Neural crest cell (in vitro differentiated cells): ENCODE measurements at places on chromosomes 16 and 17. TPM values are rescaled to one million over a fixed set of nuclear protein-coding genes. Genes with fewer than 3 reads are reported as not detected.

- no peak for DNase-seq
- no peak overlapping the region for H3K4me3 ChIP-seq
- no peaks in the 10 kb centered on the region for H3K4me1 ChIP-seq
- H3K36me3 ChIP-seq, result peaks cover 11% of the 10 kb centered on the region
Measured at GRCh38 chr17:259341-259976, 78.0 kb upstream of the DOC2B start.

DNA sequence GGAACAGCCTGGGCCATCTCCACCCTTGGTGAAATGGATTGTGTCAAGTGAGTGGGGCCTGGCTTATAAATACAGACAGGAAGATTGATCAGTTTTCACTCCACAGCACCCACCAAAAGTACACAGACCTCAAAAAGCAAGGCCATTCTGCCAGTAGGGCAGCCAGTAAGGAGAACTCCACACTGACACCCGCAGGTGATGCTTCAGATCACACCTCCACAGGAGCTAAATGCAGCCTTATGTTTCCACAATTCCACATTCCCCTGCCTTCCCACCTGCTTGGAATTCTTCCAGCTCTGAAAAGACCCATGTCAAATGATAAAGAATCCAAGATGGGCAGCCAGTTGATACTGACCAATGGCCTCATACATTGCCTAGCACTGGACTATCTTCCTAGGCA is 191.1 kb downstream of the ZFHX3 start:
- no peaks in the 10 kb centered on the region for H3K27me3 ChIP-seq
- no peaks in the 10 kb centered on the region for H3K36me3 ChIP-seq
- peak overlapping the region; percentile 25 for H3K4me3 ChIP-seq
- DNase-seq, result no peak

DNA sequence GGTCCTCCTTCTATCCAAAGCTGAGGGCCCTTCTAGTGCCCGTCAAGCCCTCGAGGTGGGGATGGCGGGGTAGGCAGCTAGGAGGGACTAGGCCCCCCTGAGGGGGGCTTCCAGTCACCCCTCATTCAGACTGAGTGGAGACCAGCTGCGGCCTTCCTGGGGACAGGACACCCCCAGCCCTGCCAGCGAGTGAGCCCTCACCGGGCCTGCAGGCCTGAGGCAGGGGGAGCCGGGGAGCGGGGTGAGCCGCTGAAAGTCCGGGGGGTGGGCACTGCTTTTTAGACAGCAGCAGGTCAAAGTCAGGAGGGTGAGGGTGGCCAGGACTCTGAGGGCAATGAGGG is 8.7 kb upstream of the KREMEN2 start:
- no peaks in the 10 kb centered on the region for H3K4me1 ChIP-seq
- H3K27me3 ChIP-seq, result peaks cover 17% of the 10 kb centered on the region
- DNase-seq, result no peak
- no peak overlapping the region for H3K27ac ChIP-seq
- no peak overlapping the region for H3K4me3 ChIP-seq
- no peaks in the 10 kb centered on the region for H3K36me3 ChIP-seq

GRCh38 chr16:79334127-79334526 is 266.4 kb downstream of the MAF start:
- no peaks in the 10 kb centered on the region for H3K36me3 ChIP-seq
- peaks cover 14% of the 10 kb centered on the region for H3K27me3 ChIP-seq
- peak; percentile 18 for DNase-seq
- no peak overlapping the region for H3K4me3 ChIP-seq
- H3K27ac ChIP-seq, result no peak overlapping the region

GRCh38 chr16:85853547-85854545 is 45.1 kb upstream of the IRF8 start:
- H3K4me3 ChIP-seq, result no peak overlapping the region
- no peak overlapping the region for H3K27ac ChIP-seq
- H3K36me3 ChIP-seq, result no peaks in the 10 kb centered on the region

GRCh38 chr16:67926181-67926750 is 5.4 kb downstream of the CTRL start:
- H3K27me3 ChIP-seq, result no peaks in the 10 kb centered on the region
- no peaks in the 10 kb centered on the region for H3K36me3 ChIP-seq
- peak overlapping the region; percentile 35 for H3K27ac ChIP-seq
- H3K4me3 ChIP-seq, result peak overlapping the region; percentile 49
- H3K4me1 ChIP-seq, result no peaks in the 10 kb centered on the region

- no peak for DNase-seq
- no peaks in the 10 kb centered on the region for H3K27me3 ChIP-seq
- H3K4me1 ChIP-seq, result peaks cover 32% of the 10 kb centered on the region
- H3K36me3 ChIP-seq, result no peaks in the 10 kb centered on the region
- peak overlapping the region; percentile 93 for H3K4me3 ChIP-seq
Measured at GRCh38 chr17:3666516-3666915, 1.9 kb downstream of the TAX1BP3 start.

DNA sequence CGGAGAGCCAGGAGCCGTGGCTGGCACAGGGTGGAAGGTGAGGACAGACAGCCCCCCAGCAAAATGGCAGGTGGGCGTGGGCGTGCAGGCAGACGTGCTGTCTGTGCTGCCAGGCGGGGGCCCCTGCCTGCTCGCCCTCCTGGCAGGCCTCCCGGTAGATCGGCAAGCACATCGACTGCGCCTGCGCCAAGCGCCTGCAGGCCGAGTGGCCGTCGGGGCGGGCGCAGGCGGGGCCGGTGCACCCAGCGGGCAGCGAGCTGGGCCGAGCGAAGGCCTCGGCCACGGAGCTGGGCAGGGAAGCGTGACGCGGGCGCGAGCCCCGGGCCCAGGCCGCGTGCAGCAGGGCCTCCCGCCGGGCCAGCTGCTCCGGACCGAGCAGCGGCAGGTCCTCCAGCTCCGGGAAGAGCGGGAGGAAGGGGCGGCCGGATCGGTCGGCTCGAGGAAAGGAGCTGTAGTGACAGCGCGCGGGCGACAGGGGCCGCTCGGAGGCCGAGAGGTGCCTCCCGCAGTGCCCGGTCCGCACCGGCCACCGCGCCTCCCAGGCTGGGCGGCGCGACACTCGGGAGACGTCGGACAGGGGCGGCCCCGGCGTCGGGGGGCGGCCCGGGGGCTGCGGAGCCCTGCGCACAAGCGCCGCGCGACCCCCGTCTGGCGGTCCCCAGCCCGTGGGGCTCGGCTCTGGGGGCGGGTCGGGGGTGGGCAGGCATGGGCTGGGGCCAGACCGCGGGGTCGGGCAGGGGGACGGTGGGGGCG is 16.9 kb downstream of the GRIN2C start:
- DNase-seq, result peak; percentile 59
- H3K27me3 ChIP-seq, result peaks cover 35% of the 10 kb centered on the region
- no peak overlapping the region for H3K4me3 ChIP-seq
- no peak overlapping the region for H3K27ac ChIP-seq
- H3K36me3 ChIP-seq, result no peaks in the 10 kb centered on the region

GRCh38 chr17:57853695-57854094 is 3.9 kb upstream of the MRPS23 start:
- H3K4me1 ChIP-seq, result peaks cover 45% of the 10 kb centered on the region
- H3K4me3 ChIP-seq, result peak overlapping the region; percentile 65
- H3K36me3 ChIP-seq, result no peaks in the 10 kb centered on the region
- DNase-seq, result no peak
- H3K27ac ChIP-seq, result no peak overlapping the region

GRCh38 chr17:50566886-50567285 is 6.4 kb downstream of the CACNA1G start:
- no peak overlapping the region for H3K27ac ChIP-seq
- no peaks in the 10 kb centered on the region for H3K36me3 ChIP-seq
- peaks cover 62% of the 10 kb centered on the region for H3K27me3 ChIP-seq
- H3K4me1 ChIP-seq, result peaks cover 43% of the 10 kb centered on the region

GRCh38 chr16:50640391-50640790 is 40.7 kb downstream of the SNX20 start:
- no peak overlapping the region for H3K27ac ChIP-seq
- no peak overlapping the region for H3K4me3 ChIP-seq
- no peak for DNase-seq
- no peaks in the 10 kb centered on the region for H3K27me3 ChIP-seq

DNA sequence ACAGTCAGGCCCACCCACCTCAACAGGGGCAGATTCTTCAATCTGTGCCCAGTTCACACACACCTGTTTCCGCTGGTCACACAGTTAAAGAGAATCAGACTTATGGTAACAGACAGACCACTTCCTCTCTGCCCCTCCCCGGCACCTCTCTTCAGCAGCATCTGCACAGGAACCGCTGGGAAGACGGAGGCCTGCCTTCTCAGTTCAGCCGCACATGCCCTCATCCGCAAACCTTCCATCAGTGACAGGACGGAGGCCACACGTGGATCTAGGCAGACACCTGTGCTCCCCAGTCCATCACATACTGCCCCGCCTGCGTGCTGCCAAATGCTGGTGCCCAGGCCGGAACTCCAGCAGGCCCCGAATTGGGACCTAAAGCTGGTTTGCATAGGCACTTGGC is 10.3 kb downstream of the PHB1 start:
- H3K4me1 ChIP-seq, result peaks cover 50% of the 10 kb centered on the region
- H3K36me3 ChIP-seq, result peaks cover 13% of the 10 kb centered on the region
- no peak overlapping the region for H3K4me3 ChIP-seq
- no peaks in the 10 kb centered on the region for H3K27me3 ChIP-seq
- H3K27ac ChIP-seq, result no peak overlapping the region
- DNase-seq, result no peak

GRCh38 chr16:76653390-76654026 is 376.3 kb downstream of the CNTNAP4 start:
- H3K4me1 ChIP-seq, result no peaks in the 10 kb centered on the region
- H3K4me3 ChIP-seq, result no peak overlapping the region
- DNase-seq, result peak; percentile 15
- peaks cover 19% of the 10 kb centered on the region for H3K27me3 ChIP-seq
- H3K36me3 ChIP-seq, result no peaks in the 10 kb centered on the region
- H3K27ac ChIP-seq, result no peak overlapping the region

DNA sequence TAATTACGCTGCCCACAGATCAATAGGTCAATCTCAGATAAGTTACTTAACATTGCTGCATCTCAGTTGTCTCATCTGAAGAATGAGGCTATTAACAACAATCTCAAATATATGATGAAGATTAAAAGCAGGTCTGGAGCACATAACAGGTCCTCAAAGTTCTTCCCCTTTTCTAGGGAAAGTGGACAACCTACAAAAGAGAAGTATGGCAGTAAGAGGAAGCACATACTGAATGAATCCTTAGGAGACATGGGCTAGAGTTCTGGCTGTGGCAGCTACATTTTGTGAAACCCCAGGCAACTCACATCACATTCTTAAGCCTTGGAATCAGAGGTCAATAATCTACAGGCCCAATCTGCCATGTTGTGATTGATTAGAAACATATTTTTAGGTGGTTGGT is 180.6 kb downstream of the PCTP start:
- no peak for DNase-seq
- H3K36me3 ChIP-seq, result no peaks in the 10 kb centered on the region
- H3K4me3 ChIP-seq, result no peak overlapping the region
- H3K27me3 ChIP-seq, result peaks cover 6% of the 10 kb centered on the region
- no peak overlapping the region for H3K27ac ChIP-seq

DNA sequence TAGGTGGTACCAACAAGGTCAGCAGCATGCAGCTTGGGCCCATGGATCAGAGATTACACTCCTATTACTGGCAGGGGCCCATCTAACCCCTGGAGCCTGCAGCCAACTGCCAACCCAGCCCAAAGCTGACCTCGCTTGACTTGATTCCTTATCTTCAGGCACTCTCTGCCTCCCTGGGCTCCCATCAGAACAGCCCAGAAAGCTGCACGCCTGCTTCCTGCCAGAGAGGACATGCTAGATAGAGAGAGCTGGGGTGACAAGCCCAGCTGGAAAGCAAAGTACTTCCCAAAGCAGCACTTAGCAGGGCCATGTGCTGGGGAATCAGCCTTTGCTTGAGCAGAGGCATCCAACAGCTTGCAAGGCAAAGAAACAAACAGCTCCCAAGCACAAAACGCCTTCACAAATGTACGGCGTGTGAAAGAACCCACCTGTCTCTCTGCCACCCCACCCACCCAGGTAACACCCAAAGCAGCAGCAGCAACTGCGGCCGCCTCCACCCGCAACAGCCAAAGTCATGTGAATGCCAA is 74.2 kb upstream of the NLK start:
- H3K27ac ChIP-seq, result no peak overlapping the region
- H3K36me3 ChIP-seq, result no peaks in the 10 kb centered on the region
- H3K27me3 ChIP-seq, result peaks cover 3% of the 10 kb centered on the region
- DNase-seq, result no peak
- no peak overlapping the region for H3K4me3 ChIP-seq
- peaks cover 5% of the 10 kb centered on the region for H3K4me1 ChIP-seq

DNA sequence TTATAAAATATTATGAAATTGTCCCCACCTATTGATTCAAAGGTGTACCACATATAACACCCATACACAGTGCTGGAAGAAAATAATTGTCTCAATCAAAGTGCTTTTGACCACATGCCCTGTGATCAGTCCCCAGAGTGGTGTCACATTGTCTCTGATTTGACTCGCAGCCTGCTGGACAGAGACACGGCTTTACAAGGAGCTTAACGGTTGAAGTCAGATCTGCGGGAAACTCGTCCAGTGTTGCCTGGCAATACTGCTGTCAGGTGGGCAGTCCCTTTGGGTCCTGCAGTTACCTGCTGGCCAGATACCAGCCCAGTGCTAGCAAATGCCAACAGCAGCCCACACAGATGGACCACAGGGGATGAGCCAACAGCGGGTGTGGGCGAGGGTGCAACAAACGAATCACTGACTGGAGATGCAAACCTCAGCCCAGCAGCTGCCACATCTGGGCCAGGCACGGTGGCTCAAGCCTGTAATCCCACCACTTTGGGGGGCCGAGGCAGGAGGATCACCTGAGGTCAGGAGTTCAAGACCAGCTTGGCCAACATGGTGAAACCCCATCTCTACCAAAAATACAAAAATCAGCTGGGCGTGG is 26.2 kb upstream of the SSTR2 start:
- no peaks in the 10 kb centered on the region for H3K4me1 ChIP-seq
- H3K27me3 ChIP-seq, result peaks cover 5% of the 10 kb centered on the region
- no peaks in the 10 kb centered on the region for H3K36me3 ChIP-seq
- H3K4me3 ChIP-seq, result no peak overlapping the region
- no peak overlapping the region for H3K27ac ChIP-seq

GRCh38 chr17:49624896-49625295 is 49.2 kb downstream of the NXPH3 start:
- no peak overlapping the region for H3K27ac ChIP-seq
- DNase-seq, result no peak
- H3K36me3 ChIP-seq, result peaks cover 6% of the 10 kb centered on the region
- no peaks in the 10 kb centered on the region for H3K27me3 ChIP-seq

Gene SDR42E1
- total RNA-seq, result not detected in 2 replicates

Gene PMP22
- 14.9 and 15.6 TPM in 2 replicates for total RNA-seq

Gene PEMT
- 39.2 and 43.0 TPM in 2 replicates for total RNA-seq

Gene RHBDF1
- 46.5 TPM in 2 replicates for total RNA-seq

Gene SLFN12L
- not detected in 2 replicates for total RNA-seq

Gene MRPS23
- total RNA-seq, result 50.0 and 63.0 TPM in 2 replicates

Gene KRT17
- total RNA-seq, result not detected in 2 replicates

Gene SMTNL2
- total RNA-seq, result 1.1 and 1.4 TPM in 2 replicates

Gene CACNG1
- 0.32 and 0.44 TPM in 2 replicates for total RNA-seq

Gene OR3A2
- total RNA-seq, result not detected in 2 replicates

Gene PPP1R1B
- not detected in 2 replicates for total RNA-seq

Gene HBA1
- total RNA-seq, result not detected in 2 replicates

Gene XAF1
- total RNA-seq, result not detected in 2 replicates

Gene CCR7
- 0.32 and 0.33 TPM in 2 replicates for total RNA-seq

Gene CDH5
- total RNA-seq, result 0.45 and 0.56 TPM in 2 replicates

Gene FOXJ1
- total RNA-seq, result 4.3 and 4.5 TPM in 2 replicates

Gene SSTR5
- total RNA-seq, result not detected in 2 replicates
